ENCODE measurements at places on chromosomes 7 and 10.
A peak's percentile ranks its signal among the peaks of the same experiment; 100 is the strongest.

- DNase-seq = no peak
Observed at GRCh38 chr7:118151671-118152070, 32.3 kb upstream of the LSM8 start.

DNA sequence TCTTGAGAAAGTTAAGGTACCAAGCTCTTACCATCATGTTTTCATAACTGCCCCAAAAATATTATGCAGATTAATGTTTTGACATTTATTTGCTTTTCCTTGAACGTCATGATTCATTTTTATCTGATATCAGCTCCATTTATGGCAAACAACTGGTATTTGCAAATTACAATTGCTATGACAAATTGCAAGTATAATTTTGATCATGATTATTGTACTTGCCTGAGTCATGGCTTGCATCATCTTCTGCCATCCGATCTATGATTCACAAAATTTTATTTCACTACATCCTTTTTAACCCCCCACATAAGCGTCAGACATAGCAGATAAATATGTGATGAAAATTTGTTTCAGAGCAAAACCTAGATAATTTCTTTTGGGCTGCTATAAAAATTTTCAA is 155.0 kb downstream of the STK31 start:
- peak; percentile 90 for DNase-seq

GRCh38 chr7:8629504-8629903 is 196.1 kb downstream of the NXPH1 start:
- no peak for DNase-seq

DNA sequence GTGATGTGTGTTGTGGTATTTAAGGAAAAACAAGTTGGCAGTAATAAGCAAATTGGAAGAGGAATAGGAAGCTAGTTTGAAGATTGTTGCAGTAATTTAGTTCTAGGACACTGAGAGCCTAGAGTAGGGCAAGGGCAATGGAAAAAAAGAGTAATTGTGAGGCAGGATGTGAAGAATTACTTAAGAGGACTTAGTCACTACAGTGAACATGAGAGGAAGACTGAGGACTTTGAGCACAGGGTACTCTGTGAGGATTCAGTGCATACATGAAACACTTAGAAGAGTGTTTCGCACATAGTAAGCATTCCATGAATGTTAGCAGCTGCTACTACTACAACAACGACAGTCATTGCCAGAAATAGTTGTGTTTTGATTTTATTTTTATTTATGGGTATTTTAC is 30.9 kb upstream of the DKK1 start:
- peak; percentile 4 for DNase-seq

DNA sequence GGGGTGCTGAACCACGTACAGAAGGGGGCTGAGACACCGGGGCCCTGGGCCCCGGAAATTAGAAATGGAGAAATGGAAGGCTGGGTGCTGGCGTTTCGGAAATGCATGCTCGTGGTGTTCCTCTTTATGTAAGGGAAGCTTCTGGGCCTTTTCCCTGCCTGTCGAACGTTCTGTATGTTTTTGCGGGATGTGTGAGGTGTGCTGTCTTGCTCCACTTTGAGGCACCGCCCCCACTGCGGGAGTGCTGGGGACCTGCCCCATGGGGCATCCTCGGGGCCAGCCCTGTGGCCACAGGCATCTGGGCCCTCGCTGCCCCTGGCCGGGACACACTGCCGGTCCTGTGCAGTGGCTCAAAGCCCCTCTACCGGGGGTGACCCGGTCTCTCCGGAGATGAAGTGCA is 1.7 kb upstream of the VENTX start:
- no peak for DNase-seq

DNA sequence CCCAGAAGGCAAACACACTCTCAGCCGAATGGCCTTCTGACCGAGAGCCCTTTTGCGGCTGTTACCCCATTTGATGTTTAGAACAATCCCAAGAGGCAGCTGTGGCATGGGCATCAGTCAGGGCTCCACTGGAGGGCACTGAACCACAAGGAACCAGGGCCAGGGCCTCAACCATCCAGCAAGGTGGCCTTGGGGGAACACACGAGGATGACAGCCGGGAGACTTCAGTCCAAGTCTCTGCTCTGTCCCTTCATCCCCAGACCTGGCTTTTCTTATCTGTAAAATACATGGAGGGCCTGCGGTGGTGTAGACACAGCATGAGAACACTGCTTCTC is 63.6 kb upstream of the INSIG1 start:
- no peak for DNase-seq

DNA sequence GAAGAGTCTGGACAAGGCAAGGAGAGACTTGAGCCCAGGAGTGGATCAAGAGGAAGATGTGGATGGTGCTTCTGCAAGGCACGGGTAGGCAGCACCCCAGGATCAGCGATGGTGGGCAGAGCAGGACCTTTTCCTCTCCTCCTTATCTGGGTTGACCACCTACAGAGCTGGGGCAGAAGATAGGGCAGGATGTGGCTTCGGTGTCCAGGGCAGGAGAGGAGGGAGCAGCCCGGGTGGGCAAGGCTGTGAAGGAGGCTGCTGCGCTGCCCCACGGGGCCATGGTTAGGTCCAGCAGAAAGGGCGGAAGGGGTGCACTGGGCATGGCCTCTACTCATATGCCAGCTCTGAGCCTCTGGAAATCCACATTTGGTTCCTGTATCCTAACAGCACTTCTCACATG is 20.0 kb upstream of the PARP12 start:
- no peak for DNase-seq

- DNase-seq = no peak
Observed at GRCh38 chr10:35598379-35598778, 6.8 kb upstream of the GJD4 start.

DNA sequence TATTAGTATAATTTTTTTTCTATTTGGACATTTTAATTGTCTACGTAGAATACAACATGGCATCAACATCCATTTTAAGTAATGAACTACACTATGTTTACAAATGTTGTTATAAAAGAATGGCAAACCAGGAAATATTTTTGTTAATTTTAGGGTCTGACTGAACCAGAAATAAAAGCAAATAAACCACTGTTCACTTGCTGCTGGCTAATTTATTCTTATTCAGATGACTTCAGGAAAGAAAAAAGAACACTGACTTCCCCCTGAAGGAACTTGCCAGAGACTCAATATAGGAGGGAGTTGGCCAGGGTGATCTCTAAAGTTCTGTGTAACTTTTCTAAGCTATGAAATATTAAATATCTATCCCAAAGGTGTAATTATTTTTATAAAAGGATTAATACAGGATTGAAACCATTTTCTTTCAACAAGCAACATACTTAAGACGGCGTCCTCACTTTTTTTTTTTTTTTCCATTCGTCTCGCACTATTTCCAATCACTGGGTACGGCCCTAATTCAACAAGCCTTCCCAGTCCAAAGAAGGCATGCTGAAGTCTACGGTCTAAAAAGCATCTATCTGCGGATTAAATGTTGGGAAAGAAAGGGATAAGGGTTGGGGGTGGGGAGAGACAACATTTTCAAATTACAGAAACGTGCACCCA is 1.2 kb downstream of the USP6NL start:
- no peak for DNase-seq

- DNase-seq = no peak
Observed at GRCh38 chr7:26398756-26399509, 107.3 kb downstream of the SNX10 start.

DNA sequence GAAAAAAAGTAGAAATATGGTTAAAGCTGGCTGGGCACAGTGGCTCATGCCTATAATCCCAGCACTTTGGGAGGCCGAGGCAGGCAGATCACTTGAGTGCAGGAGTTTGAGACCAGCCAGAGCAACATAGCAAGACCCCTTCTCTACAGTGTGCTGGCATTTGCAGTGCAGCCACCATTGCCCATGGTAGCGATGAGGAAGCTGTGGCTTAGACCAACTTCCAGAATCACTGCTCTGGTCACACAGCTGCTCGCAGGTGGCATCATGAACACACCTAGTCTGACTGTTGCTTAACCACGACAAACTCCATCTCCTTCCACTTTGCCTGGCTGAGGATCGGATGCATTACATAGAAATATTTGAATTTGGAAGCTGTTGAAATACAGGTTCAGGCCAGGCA is 137.1 kb downstream of the CUX1 start:
- no peak for DNase-seq

DNA sequence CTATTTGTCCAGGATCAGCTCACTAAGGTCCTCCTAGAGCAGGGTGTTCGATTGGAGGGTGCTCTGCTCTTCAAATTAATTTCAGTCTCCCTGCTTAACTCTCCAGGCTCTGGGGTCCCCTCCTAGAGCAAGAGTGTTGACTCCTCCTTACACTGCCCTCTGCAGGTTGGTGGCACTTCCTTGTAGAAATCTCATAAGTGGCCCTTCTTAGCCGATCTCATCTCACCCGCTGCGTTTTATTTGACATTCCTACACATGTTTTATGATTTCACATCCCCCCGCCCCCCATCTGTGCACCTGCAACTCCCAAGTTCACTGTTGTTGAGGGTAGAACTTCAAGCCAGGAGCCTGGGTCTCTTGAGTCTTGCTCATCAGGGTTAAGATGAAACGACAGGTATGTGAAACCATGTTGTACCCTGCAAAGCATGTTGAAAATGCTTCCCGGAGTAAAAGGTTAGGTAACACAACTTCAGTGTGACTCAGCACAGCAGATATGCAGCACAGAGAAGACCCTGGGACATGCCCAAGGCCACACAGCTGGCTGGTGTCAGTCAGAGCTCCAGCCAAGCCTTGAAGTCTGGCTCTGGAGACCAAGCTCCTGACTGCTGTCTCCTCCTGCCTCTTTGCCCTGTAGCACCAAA is 171.2 kb downstream of the PRKAG2 start:
- no peak for DNase-seq

DNA sequence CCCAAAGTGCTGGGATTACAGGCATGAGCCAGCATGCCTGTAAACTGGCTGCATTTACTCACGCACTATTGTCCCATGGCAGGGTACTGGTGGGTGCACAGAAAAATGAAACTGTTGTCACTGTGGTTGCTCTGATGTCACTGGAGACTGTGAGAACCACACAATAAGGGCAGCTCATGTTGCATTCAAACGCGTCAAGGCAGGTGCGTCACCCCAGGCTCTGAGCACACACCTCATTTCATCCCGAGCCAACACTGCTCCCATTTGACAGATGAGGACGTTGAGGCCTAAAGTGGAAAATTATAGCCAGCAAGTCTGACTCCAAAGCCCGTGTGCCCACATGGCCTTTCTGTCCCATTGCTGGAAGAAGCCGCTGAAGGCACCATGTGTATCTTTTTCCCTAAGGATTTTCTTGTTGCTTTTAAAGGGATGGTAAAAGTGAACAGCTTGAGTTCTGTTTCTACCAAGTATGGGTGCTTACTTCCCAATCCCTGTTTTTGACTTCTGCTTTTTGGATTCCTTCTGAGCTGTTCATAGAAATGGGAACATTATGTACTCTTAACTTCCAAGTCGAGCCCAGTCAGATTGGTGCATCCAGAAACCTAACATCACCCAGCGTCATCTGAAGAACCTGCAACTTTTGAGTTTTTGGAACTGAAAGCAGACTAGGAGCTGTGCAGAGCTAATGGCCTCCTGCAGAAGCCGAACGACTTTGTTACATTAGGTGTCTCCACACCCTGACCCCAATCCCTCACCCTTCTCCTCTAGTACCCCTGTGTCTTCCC is 60.1 kb upstream of the CARD11 start:
- no peak for DNase-seq

DNA sequence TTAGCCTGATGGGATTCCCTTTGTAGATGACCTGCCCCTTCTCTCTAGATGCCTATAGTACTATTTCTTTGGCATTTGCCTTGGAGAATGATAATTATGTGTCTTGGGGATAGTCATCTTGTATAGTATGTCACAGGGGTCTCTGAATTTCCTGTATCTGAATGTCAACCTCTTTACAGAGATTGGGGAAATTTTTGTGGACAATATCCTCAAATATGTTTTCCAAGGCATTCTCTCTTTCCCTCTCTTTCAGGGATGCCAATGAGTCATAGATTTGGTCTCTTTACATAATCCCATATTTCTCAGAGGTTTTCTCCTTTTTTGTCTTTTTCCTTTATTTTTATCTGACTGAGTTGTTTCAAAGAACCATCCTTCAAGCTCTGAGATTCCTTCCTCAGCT is 99.4 kb downstream of the CTNNA3 start:
- no peak for DNase-seq

GRCh38 chr10:115209133-115209532 is 116.0 kb downstream of the ATRNL1 start:
- DNase-seq = no peak

DNA sequence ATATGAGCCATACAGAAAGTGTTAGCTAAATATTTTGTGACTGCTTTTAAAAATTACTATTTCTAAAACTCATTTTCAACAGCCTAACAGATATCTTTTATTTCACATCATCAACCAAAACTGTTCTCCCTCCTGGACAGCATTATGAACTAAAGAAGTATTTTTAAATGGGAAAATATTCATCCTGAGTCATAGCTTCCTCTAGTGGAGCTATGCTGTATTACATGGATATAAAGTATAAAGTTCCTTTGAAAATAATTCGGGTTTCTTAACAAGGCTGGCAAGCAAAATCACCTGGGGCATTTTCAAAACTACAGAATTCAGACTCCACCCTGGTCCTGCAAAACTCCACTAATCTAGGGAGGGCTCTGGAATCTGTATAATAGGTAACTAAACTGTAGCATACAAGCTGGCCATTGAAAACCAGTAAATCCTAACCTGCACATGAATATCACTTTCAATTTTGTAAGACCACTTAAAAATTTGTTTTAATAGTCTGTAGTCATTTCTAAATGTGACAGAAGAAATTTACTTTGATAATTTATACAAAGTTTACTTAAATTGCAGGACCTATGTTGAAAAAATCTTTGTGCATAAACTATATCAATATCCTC is 53.5 kb downstream of the SCIN start:
- peak; percentile 69 for DNase-seq

GRCh38 chr7:30980194-30980593 is 16.4 kb downstream of the GHRHR start:
- DNase-seq = no peak

DNA sequence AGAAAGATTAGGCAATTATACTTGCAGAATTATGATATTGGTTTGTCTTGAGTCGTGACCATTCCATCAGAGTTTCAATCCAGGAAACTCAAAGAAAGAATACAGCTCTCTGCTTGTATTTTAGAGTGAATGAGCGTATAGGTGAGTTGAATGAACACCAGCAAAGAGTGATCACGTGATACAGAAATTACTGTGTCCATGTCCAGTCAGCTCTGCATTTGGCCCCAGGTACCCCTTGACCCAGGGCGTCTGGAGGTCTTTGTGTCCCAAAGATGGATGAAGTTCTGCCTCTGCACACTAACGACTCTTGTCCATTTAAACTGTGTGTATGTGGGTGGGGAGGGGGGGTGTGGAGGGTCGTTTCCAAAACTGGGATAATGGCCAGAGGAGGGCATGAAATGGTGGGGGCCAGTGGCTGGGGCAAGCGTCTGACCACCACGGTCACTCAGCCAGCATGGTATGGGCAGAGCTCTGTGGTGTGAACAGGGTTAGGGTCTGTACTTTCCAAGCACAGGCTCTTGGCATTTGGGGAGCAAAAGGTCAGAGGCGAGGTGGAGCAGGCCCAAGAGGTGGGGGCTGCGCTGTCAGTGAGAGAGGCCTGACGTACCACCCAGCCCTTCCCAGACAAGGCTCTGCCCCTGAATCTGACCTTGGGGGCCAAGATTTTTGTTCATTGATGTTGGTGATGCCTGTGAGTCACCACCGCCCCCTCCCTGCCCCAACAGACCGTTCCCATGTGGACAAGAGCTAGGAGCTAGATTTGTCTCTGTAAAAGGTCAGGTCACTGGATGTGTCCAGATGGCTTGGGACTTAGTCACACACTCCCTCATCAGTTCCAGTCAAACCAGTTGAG is 1.4 kb downstream of the PTPRE start:
- no peak for DNase-seq
